ENCODE measurements at places on chromosomes 3 and 15. TPM values are rescaled to one million over a fixed set of nuclear protein-coding genes. Genes with fewer than 3 reads are reported as not detected.

GRCh38 chr3:45026038-45026437, at the start of gene CLEC3B:
CLEC3B (plus strand) TSS chr3:45026303; CDS start chr3:45026363, 60 bp downstream.
- DNase-seq, result peak; percentile 61

GRCh38 chr15:57285386-57285785, 90.9 kb upstream of the CGNL1 start:
- DNase-seq, result no peak

- DNase-seq, result no peak
Observed at GRCh38 chr3:46085421-46086082, 58.3 kb upstream of the XCR1 start.

SFMBT1 gene
- total RNA-seq, result 26.3 TPM

DNA sequence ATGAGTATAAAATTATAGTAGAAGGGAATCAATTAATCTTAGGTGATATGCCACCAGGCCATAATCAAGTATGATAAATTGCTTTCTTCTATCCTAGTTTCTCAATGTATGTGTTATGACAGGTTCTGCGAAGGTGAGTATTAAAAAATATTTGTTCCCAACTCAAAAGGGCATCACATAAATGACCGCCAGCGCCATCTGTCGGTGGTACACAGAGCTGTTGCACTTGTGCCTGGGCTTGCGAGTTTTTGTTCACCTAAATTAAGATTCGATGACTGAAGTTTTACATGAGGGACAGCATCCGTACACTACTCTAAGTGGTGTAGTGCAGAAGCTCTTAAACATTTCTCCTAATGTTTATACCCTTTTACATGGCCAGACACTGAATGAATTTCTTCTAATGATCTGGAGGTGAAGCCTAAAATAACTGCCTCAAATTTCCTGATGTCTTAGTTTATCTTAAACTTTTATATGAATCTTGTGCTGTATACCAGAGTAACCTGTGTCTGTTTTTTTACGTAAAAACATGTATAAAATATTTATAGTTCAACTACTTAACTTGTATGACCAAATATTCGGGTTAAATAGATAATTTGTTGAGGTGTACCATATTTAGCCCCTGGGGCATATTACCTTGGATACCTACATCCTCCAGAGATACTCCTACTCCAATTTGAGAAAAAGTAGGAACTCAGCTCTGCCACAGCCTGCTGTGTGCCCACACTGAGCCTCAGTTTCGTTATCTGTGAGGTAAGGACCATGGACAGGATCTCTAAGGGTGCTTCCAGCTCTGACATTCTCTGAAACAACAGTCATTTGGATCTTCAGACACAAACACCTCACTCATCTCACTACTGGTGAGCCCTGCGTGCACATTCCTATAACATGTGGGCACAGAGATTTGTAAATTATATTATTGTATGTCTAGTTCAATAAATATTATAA, 365.6 kb downstream of the MAGI1 start:
- peak; percentile 15 for DNase-seq

DNA sequence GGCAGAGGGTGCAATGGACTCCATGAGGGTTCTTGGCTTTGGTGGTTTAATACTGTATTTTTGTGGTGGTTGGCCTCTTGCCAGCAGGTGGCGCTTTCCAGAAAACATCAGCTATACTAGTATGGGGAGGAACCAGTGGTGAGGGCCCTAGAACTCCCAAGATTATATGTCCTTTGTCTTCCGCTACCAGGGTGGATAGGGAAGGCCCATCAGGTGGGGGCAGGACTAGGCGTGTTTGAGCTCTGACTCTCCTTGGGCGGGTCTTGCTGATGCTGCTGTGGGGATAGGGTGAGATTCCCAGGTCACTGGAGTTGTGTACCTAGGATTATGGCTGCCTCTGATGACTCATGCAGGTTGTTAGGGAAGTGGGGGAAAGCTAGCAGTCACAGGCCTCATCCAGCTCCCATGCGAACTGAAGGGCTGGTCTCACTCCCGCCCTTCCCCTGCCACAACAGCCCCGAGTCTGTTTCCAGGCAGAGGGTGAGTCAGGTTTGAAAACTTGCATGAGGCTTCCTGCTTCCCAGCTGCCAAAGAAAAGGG, 357.7 kb downstream of the OTOL1 start:
- DNase-seq, result no peak

AGBL1 gene
- 0.91 TPM for total RNA-seq

CD276 gene
- 39.6 TPM for total RNA-seq

WDR5B gene
- 8.5 TPM for total RNA-seq

DNA sequence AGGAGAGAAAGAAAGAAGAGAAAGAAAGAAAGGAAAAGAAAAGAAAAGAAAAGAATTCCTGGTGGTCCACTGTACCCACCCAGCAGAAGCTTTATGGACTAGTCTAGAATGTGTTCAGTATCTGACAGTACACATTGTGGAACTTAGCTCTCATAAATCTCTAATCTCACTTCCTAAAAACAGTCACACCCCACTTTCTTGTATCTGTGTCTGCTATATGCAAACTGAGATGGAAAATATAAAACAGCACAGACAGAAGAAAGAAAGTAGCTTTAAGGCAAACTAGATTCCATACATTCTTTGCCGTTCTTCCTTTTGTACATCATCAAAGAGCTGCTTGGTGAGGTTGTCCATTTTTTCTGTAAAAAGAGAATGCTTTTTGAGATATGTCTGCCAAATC, 41.1 kb upstream of the GNB5 start:
- DNase-seq, result no peak

ZNF502 gene
- 11.6 TPM for total RNA-seq

CCDC14 gene
- 93.9 TPM for total RNA-seq

DNA sequence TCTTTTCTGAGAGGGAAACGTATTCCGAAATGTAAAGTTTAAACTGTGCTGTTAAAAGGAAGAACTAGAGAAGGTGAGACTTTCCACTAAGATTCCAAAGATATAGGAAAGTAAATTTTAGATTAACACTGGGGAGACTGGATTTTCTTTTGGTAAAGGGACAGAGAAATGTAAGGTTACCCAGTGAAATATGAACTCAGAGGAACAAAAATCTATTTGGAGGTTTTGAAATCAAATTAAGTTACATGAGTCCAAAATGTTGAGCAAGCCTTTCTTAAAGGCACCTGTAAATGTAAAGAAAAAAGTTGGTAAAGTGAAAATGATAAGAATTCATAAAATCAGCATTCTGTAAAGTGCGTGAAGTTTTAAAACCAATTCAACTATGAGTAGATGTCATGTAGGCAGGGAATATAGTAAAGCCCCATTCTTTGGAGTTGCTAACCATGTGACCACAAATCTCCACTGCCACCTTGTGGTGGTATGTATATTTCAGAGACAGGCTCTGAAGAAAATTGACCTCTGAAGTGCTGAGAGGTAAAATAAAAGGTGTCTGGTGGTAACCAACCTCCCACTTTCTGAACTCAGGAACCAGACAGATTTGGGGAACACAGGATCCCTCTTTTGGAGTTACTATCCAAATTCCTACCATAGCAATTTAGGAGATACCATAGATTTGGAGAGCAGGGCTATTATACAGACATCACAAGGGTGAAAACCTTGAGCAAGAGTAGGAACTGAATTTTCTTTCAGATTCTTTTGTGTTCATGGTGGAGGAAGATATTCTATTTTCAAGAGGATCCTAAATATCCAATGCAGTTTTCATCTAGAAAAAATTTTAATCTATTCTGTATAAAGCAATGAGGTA, 215.3 kb downstream of the ROBO2 start:
- DNase-seq, result peak; percentile 68

BCL2A1 gene
- total RNA-seq, result 0.82 TPM

TRPM1 gene
- total RNA-seq, result not detected

TJP1 gene
- total RNA-seq, result 82.0 TPM

ITPKA gene
- total RNA-seq, result 2.5 TPM

DNA sequence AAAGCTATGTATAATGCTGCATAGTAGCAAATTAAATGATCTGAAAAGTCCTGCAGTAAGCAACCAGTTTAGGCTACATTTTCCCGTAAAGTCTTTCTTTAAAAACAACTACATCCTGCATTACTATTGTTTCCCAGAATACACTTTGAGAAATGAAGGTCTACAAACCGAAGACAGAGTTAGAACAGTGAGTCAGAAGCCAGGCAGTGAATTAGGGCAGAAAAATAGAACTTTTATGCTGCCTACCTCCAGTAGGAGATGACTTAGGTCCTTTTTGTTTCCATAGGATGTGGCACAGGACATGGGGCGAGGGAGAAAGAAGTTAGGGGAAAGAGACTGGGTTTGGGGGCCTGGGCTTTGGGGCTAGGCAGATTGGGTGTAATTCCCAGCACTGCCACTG, 127.3 kb downstream of the PPM1L start:
- DNase-seq, result no peak

GRCh38 chr15:93852761-93853160, 378.6 kb upstream of the MCTP2 start:
- no peak for DNase-seq

GRCh38 chr3:137066092-137066491, 108.3 kb downstream of the IL20RB start:
- DNase-seq, result no peak

DNA sequence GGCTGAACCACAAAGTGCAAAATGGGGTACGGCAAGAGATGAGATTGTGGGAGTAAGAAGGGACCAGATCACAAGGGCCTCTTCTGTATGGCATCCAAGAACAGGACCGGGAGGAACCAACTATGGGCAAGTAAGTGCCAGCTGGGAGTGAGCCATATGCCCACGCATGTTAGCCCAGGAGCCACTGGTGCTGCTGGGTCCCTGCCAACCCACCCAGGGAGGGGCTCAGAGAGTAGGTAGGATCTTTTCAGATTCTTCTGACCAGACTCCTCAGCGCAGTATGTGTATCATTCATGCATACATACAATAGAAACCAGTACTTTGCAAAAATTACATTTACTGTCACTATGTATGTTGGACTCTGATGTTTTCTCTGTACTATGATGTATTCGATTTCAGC, 54.0 kb downstream of the RAB11A start:
- DNase-seq, result peak; percentile 76

- DNase-seq, result no peak
Observed at GRCh38 chr3:11288786-11289637, 16.8 kb downstream of the ATG7 start.

DNA sequence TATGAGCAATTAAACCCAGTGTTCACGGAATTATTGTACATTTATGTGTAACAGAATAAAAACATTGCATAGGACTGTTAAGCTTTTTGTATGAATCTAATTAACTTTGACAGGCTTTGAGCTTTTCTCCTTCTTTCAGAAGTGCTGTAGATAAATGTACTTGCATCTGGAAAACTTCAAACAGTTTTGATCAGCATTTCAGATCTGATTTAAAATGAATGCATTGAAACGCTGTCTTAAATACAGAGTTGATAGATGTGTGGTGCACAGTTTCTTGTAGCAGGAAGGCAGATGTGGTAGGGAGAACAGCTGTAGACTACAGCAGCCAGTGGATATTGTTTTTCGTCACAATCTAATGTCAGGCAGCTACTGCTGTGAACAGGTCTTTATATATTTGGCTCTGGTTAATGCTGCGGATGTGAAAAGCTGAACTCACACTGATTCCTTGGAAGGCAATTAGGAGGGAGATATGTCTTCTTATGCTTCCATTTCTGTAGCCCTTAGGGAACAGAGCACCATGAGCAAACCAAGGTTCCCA, 193.8 kb upstream of the GOLIM4 start:
- no peak for DNase-seq

DNA sequence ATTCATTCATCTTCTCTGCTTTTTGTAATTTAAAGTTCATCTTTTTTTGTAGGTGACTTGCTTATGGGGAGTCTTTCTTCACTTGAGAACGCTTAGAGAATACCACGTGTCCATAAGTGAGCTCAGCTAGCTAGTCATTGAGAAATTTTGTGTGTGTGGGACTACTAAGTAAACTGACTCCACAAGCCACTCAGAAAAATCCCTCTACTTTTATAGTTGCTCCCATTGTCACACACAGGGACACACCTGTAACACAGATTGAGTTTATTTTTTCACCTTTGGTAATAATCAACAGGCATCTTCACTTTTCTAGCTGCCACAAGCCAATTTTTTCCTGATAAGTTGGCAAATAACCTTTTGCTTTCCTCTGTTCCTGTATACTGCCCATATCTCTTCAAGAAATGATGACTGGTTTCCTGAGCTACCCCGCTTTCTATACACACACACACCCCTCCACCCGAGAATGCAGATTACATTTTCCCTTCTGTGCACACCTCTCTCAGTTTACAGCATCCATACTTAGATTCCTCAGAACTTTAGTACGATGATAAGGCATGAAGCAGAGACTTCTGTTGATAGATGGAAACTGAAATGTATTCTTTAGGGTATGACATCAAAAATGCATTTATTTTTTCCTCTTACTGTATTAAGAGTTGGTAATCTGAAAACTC, 4.6 kb downstream of the TSC22D2 start:
- DNase-seq, result peak; percentile 16

- no peak for DNase-seq
Observed at GRCh38 chr3:13462822-13463221, 17.3 kb upstream of the HDAC11 start.

DNA sequence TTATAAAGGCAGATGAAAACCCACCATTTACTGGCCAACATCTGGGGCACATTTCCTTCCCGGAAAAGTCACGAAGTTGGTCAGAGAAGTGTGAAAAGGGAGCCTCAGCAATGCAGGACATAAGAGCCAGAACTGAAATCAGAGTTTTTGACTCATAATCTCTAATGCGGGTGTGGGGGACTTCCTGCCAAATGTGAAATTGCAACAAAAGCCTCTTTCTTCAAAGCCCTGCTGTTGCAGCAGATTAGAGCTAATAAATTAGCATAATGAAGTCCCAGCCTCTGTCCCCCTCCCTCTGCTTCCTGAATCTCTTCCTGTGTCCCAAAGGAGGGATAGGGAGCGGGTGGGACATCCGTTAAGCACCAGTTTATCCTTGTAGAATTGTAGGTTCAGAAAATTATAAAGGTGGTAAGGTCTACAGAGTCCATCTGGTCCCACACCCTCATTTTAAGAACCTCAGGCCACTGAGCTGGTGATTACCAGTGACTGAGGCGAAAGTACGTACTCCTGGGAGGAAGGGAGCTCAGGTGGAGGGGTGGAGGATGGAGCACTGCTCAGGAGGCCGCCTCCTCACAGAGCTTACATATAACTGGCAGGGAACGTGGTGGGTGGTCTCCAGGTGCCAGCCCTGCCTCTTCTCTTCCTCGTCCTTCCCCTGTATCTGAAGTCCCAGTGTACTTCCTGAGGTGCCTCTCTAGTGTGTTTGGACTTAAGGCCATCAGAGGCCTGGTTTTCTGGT, 35.0 kb downstream of the ST6GAL1 start:
- no peak for DNase-seq

- peak; percentile 60 for DNase-seq
Observed at GRCh38 chr15:92059036-92059970, 205.8 kb downstream of the SLCO3A1 start.

GOLGA8G gene
- 0.09 TPM for total RNA-seq

- DNase-seq, result no peak
Observed at GRCh38 chr3:69292185-69292584, 93.7 kb downstream of the FRMD4B start.

GRCh38 chr3:113831103-113831355, 7.6 kb upstream of the GRAMD1C start:
- no peak for DNase-seq

- no peak for DNase-seq
Observed at GRCh38 chr3:107212618-107213017, 164.6 kb upstream of the CCDC54 start.

Measured in cerebellum (tissue), 4 donors.